NK-92 treated with Interleukin-12 subunit alpha and Interleukin-12 subunit beta, amount 100 ng/mL, for 24 hours (cell line): ENCODE measurements at places on chromosomes 11 and 22.

DNA sequence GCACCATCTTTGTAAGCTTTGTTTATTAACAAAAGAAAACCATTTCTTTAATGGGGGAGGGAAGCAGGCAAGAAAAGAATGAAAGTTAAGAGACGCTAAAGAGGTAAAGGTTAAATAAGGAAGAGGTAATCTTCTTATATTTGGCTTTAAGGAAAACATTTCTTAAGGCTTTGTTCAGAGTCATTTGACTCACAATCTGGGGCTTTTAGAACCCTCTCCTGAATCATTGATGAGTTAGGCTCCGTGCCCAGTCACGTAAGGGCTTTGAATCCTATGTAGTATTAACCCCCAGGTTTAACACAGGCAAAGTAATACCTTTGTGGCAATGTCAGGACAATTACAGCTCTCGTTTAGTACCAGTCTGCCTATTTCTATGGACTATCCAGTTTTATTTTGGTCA is 26.1 kb downstream of the MADD start:
- no peak for DNase-seq

DNA sequence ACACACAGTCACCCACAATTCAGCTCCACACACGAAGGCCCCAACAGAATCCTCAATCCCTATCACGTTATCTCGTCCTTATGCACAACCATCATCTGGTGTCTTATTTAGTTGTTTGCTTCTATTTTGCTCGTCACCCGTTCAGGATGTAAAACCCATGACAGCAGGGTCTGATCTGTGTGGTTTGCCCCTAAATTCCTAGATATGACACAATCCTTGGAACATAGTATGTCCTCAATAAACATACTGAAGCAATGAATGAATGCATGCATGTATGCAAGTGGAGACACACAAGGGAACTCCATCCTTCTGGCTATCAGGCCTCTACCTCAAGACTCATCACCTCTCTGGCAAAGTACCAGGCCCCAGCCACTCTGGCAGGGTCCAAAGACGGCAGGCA is 20.2 kb downstream of the STARD10 start:
- DNase-seq: no peak

GRCh38 chr11:6022956-6023355 is 7.6 kb downstream of the OR56A1 start:
- no peak for DNase-seq

DNA sequence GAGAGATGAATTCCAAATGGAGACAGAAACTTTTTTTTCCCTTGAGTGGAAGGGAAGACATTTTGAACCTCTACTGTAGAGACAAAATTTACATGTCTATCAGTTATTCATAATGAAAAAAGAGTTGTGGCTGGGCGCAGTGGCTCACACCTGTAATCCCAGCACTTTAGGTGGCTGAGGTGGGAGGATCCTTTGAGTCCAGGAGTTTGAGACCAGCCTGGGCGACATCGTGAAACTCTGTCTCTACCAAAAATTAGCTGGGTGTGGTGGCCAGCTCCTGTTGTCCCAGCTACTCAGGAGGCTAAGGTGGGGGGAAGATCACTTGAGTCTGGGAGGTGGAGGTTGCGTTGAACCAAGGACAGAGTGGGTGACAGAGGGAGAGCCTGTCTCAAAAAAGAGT is 4.1 kb downstream of the EED start:
- no peak for DNase-seq

GRCh38 chr22:38163844-38164550 is 17.6 kb downstream of the PLA2G6 start:
- DNase-seq: no peak

DNA sequence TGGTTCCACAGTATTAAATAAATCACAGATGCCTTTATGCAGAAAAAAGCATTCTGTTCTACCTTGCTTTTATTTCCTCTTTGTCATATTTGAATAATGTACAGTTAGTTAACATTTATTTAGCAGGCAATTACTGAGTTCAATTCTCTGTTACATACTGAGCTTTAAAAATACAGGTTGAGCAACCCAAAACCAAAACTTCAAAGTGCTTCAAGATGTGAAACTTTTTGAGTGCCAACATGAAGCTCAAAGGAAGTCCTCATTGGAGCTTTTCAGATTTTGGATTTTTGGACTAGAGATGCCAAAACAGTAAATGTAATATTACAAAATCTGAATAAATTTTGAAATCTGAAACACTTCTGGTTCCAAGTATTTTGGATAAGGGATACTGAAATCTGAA is 54.1 kb downstream of the PDHX start:
- DNase-seq: no peak
